Activated naive CD4-positive, alpha-beta T cell treated with Interleukin-2 at 50 U/mL for 16 hours (primary cell): ENCODE measurements at places on chromosomes 4 and X.

DNA sequence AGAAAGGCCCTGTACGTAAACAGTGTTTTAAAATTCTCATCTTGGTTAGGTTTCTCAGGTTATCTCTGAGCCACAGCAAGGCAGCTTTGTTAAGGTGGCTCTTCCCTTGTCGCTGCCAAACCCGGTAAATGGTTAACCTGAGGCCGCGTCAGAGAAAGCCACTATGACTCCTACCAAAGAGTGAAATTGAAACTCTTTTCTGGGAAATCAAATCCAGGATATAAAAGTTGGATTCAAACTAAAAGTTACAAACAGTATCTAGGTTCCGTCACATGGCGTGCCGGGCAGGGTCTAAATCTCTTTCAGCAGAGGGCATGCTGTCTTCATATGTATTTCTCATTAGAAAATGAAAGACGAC, 433 bp downstream of the MMAA start:
- peak; percentile 60 for DNase-seq

- no peak for DNase-seq
Measured at GRCh38 chr4:147542229-147542990, 61.5 kb downstream of the EDNRA start.

GRCh38 chr4:146855761-146856160, 89.9 kb downstream of the TTC29 start:
- no peak for DNase-seq

DNA sequence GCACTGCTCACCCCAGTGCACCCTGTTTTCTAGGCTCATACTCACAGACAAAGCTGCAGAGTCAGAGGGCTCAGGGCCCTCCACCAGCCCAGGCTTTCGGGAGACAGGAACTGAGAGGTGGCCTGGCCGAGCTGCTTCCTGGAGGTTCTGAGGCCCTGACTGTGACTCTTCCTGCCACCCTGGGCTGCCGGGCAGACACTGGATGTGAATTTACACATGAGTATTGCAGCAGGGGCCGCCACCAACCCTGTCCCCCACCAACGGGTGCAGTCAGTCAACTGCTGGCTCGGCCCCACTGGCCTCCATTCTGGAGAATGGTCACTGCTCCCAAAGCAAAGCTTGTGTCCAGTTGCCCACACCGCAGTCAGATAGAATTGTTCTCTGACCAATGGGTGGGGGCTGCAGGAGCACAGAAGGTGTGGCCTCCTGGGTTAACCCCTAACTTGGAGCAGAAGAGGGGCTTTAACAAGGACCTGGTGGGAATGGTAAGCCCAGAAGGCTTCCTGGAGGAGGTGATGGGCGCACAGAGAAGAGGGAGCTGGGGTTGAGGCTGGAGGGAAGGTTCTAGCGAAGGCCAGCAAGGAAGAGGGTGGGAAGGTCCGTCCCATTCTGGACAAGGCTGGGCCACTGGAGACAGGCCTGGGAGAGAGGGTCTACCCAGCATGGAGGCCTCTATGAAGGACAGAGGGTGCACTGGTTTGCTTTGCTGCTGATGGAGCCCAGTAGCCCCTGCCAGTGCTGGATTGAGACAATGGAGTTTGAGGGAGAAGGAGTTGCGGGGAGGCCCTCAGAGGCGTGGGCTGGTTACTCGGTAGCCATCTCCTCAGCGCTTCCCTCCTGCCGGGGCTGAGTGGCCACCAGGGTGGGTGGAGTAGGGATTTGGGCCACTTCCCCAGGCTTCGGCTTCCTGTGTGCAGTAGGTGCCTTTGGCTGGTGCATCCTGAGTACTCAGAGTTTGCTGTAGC, 135.3 kb downstream of the CPZ start:
- no peak for DNase-seq

GRCh38 chrX:137654481-137654880, 88.6 kb downstream of the ZIC3 start:
- no peak for DNase-seq

DNA sequence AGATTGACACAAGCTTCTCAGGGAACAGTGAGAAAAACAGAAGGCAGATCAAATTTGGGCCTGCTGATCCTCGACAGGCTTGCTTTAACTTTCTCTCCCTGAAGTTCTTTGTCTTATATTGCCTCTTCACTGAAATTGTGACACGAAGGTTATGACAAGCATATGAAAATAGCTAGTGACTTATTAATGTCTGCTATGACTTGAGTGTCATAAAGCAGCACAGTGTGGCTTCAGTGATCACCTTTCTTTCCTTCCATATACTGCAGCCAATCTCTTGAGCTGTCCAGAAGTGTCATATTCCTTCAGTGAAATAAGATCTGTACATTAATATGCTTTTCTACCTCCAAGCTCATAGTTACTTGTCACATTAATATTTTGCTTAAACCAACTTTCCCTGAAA, 870.2 kb downstream of the C4orf33 start:
- no peak for DNase-seq

DNA sequence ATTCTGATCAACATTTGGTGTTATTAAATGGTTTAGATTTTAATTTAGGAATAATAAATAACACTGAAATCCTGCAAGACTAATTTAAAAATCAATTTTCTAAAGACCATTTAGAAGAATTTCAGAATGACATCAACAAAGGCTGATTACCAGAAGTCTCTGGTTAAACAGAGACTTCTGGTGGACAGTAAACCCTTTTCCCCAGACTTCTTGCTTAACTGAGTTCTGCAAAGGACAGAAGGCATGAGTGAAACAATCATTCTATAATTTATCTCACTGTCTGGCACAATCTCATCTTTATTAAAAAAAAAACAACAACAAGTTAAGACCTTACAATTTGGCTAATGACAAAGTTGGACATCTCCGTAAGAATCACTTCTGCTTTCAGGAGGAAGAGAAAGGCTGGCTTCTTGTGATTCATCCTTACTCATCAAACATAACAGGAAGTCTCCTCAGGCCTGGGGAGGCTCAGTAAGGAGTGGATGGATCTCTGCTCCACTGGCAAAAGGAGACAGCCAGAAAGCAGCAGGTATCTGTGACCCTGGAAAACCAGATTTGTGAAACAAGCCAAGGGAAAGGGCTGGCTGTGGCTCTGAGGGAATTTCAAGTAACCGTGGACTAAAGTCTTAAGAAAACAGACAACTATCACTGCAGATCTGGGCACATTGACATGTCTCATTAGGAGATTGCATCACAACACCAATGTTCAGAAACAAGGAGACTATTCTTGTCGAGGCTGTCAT, 908 bp upstream of the TLR6 start:
- DNase-seq = peak; percentile 38

- DNase-seq = no peak
Measured at GRCh38 chr4:181863856-181864255, 379.3 kb upstream of the TENM3 start.

- DNase-seq = no peak
Measured at GRCh38 chrX:77119706-77120105, 327.5 kb upstream of the FGF16 start.

- no peak for DNase-seq
Measured at GRCh38 chrX:100606753-100607152, 22.0 kb downstream of the TNMD start.

DNA sequence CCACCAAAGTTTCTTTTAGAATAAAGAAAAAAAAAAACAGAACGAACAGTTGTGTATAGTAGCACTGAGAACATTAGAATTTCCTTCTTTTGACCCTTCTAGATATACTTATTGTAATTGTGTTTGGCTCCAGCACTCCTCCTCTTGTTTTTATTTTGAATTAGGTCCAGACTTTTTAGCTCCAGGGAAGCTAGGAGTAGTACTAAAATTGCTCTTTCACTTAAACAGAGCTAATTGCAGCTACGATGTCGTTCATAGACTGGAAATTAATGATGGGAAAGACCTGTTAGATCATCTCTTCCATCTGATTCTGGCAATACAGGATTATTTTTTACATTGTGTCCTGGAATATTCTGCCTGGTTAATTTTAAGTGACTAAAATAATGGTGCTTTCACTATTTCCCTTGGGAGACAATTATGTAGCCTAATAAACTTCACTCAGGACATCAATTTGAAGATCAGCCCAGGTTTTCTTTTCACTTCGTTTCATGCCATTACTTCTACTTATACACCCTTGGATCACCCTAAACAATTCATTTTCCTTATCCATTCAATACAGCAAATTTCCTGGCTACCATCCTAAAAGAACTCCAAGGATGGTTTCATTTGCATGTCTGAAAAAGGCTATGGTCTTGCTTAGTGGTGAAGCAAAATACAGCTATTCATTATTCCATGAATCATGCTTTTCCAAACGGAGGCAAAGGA, 480.8 kb upstream of the TECRL start:
- DNase-seq = no peak

GRCh38 chr4:152803541-152803940, 23.8 kb downstream of the ARFIP1 start:
- DNase-seq = no peak

DNA sequence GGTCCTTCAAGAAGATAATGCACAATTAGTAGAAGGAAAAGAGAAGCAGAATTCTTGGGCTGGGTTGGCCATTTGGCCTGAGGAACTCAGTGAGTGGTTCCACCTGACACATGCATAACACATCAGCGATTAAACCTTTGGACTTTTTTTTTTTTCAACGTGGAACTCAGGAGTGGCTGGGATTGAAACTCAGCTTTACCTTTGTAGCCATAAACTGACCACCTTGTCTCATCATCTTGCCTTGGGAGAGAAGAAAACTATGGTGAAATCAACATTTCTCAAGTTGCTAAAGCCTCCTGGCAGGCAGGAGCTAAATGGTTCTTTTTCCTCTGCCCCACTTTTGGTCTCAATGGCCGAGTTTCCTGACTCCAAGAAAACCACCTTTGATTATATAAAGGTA, 16.3 kb downstream of the PTTG2 start:
- DNase-seq = no peak

DNA sequence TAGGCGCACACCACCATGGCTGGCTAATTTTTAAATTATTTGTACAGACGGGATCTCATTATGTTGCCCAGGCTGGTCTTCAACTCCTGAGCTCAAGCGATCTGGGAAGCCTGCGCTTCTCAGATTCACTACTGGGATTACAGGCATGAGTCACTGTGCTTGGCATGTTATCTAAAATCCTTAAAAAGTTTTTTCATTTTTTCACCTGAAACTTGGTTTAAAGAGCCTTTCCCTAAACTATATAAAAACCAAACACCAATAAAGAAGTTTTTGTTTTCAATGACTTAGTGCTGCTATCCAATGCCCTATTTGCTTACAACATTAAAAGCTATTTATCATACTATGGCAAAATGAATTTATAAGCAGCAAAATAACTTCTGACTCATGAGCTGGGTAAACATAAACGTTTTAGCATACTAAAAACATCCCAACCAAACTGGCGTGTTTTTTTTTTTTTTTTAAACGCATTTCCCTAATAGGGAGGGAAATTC, 127.8 kb downstream of the UBE2K start:
- no peak for DNase-seq

DNA sequence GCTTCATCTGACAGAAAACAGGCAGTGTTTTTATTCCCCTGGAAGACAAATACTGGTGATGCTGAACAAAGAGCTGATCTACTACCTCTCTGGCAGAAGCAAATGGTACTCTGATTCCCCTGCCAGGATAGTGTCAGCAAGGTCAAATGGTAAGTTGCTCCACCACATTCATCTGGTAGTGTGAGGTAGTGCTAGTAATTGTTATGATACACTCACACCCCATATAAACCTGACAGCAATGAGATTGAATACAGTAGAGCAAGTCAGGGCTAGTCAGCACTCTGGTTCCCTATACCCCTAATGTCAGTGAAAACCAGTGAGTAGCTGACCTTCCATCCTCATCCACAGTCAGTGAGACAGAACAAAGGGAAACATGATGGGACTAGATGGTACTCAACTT, 3.4 kb upstream of the SPIN4 start:
- DNase-seq = no peak

DNA sequence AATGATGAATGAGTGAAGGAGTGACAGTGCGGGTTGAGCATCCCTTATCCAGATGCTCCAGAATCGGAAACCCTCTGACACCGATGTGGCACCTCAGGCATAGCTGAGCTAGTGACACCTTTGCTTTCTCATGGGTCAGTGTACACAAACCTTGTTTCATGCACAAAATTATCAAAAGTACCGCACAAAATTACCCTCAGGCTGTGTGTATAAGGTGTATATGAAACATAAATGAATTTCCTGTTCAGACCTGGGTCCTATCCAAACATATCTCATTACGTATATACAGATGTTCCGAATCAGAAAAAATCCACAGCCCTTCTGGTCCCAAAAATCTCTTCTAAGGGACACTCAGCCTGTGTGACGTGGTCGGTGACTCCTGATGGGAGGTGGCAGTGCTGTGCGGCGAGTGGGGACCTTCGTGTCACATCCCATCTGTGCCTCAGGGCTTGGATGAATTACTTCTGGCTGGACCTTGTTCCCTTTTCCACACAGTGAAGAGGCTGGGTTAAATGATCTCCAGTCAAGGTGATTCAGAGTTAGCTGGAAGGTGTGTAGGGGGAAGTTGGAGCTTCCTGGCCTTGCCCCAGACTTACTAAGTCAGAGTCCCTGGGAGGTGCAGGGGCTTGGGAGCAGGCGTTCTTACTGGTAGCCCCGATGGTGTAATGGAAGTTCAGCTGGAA, 18.8 kb downstream of the RGS12 start:
- no peak for DNase-seq

DNA sequence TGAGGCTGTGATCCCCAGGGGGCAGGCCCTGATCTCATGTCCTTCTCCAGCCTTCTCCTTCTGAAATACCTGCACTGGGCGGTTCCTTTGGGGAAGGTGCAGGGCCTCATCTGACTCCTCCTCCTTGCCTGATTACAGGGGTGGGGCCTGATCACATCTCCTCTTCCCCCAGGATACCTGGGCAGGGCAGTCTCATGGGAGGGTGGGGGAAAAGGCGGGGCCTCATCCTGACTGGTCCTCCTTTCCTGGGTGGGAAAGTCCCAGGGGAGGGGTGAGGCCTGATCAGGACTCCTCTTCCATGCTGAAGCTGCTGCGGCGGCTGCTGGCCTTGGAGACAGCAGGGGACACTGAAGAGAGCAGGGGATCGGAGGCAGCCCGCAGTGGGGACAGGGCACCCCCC, 13.3 kb downstream of the TFE3 start:
- no peak for DNase-seq
